ENCODE measurements at places on chromosomes 6 and 20.

- no peak for DNase-seq
Observed at GRCh38 chr20:38892091-38892981, 33.9 kb upstream of the FAM83D start.

GRCh38 chr6:64539917-64540316, 904.3 kb downstream of the PHF3 start:
- no peak for DNase-seq

DNA sequence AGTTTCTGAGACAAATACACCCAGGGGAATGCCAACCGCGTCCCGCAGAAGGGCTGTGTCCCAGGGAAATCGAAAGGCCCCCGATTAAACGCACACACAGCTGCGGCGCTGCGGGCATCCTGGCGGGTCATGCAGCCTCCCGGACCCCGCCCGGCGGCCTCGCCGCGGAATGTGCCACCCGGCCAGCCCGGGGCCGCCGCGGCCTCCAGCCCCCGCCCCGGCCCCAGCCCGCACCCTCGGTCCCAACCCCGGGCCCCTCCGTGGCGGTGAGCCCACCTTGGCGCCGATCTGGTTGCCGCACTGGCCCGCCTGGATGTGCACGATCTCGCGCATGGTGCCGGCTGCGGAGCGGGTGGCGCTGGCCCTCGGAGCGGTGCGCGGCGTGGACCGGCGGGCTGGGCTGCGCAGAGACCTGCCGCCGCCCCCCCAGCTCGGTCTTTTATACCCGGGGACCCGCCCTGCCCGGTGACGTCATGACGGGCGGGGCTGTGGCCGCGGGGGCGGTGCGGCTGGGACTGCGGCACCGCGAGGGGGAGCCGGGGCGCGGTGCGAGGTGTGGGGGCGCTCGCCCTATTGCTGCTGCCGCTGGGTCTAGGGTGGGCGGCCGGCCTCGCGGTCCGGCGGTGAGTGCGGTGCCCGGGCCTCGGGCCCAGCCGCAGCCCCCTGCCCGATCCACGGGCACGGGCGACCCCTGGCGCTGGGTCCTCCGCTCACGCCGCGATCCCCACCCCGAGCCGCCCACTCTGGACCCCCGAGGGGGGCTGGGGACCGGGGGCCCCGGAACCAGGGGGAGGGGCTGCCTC, at the start of gene TUBB2A:
Gene TUBB2A (minus strand): TSS at position 414 of the 803 bp plus-strand sequence. CDS start 81 bp downstream, at position 333.
- peak; percentile 40 for DNase-seq

DNA sequence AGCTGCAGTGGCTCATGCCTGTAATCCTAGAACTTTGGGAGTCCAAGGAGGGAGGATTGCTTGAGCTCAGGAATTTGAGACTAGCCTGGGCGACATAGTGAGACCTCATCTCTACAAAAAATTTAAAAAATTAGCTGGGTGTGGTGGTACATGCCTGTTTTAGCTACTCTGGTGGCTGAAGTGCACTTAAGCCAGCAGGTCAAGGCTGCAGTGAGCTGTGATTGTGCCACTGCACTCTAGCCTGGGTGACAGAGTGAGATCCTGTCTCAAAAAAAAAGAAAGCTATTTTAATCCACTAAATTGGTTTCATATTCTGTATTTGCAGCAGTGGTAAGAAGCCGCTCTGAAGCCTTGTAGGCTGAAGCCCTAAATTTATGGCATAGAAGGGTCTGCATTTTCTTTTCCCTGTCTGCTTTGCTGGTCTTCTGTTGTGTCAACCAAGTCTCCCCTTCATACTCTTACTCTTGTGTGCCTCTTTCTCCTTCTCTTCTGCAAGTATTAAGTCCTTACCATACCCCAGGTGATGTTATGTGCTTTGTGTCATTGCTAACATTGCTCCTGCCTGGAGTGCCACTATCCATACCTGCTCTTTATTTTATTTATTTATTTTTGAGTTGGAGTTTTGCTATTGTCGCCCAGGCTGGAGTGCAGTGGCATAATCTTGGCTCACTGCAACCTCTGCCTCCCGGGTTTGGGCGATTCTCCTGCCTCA, 70.9 kb downstream of the MYO6 start:
- DNase-seq = no peak

DNA sequence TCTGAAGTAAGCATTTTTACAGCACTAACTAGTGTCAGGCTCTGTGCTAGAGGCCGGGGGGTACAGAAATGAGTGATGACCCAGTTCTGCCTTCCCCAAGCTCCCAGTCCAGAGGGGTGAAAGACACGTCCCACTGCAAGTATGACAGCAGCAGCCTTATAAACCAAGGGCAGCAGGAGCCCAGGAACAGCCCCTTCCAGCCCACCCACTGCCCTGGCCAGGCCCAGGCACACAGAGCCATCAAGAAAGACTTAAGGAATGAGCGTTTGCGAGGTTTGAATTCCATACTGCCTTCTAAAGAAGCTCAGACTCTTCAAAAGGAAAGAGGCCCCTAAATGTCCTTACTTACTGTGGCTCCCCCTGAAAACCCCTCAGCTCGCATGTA, 10.0 kb downstream of the TRERF1 start:
- peak; percentile 63 for DNase-seq

- no peak for DNase-seq
Observed at GRCh38 chr6:140181876-140182275, 807.4 kb upstream of the CITED2 start.

DNA sequence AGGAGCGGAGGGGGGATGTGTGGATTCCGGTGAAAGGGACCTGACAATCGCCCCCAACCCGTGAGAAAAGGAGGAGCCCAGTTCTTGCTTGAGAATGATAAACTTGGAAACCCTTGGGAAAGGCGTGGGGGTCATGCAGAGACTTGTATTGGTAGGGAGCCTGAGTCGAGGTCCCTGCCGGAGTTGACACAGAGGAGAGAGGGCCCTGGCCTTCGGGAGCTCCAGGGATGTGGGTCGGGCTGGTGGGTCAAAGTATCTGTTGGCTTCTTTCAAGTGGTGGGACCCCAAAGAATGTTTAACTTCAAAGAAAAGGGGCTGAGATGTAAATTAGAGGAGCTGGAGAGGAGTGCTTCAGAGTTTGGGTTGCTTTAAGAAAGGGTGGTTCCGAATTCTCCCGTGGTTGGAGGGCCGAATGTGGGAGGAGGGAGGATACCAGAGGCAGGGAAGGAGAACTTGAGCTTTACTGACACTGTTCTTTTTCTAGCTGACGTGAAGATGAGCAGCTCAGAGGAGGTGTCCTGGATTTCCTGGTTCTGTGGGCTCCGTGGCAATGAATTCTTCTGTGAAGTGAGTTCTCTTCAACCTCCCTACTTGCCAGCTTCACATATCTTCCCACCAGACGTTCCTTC, 571 bp downstream of the CSNK2B start:
- DNase-seq = no peak

GRCh38 chr6:166903027-166903426, 53.3 kb downstream of the RNASET2 start:
- DNase-seq = no peak

DNA sequence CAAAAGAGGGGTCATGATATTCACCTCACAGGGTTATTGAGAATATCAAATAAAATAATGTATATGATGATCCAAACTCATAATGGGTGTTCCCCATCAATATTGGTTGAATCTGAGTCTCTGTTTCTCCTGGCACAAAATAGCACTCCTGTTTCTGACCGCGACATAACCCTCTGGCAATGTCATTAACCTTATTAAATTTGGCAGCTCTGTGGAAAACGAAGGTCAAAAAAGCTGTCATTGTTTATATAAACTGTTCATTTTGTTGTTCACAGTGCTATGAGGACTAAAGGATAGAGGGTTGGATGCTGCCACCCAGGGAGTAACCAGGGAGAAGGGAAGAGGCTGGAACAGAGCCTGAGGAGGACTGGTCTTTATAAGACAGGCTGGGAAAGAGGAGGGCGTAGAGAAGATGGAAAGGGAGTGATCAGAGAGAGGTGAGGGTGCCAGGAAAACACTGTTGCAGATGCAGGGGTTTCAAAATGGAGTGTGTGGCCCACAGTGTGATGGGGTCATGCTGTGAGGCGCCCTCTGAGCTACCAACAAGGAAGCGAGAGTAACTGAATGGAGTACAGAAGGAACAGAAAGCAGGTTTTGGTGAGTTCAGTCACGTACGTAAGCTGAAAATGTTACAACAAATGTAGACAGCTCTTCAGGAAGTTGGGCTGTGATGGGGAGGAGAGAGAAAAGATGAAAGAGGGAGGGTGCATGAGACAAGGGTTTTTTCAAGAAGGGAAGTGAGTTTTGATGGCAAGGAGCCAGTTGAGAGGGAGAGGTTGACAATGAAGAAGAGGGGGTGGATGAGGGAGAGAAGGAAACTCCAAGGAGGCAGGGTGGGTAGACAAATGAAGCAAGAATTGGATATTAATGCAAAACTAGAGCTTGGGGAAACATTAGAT, 251.6 kb upstream of the TAB2 start:
- DNase-seq = no peak

GRCh38 chr20:47586649-47587294, 85.1 kb downstream of the NCOA3 start:
- DNase-seq = no peak

DNA sequence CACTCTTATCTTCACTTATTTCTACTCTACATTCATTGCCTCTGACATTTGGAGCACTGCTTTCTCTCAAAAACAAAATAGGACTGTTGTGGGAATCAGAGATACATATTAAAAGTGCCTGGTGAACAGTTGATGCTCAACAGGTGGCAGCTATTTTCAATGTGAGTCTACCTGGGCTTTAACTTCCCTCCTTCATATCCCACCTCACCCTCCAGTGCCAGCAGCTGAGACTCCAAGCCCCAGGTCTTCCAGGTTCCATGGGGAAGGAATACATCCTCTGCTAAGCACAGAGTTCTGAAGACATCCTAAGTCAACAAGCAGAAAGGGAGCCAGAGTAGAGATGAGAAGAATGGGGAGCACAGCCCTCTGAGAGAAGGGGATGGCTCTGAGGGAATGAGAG, 7.0 kb upstream of the FOXP4 start:
- no peak for DNase-seq

DNA sequence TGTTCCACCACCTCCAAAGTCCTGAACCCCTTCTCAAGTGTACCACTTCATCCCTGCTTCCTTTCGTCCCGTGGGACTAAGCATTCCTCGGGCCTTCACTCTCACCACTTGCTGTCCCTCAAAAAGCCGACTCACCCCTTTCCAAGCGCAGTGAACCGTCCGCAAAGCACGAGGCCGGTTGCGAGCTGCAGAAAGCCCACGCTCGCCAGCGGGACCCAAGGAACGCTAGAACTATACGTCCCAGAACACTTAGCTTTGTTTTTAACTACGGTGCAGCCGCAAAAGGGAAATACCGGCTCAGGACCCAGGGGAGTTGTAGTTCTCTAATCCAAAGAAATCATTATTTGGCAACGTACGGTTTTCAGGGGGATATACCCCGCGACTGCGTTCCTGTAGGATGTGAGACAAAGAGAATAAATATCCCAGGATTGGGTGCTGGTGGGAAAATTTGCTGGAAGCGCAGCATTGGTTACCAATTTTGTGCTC, 416 bp upstream of the POLR1H start:
- no peak for DNase-seq

- no peak for DNase-seq
Observed at GRCh38 chr6:147999001-147999540, 343.6 kb upstream of the SASH1 start.

GRCh38 chr20:47795214-47795907, 10.1 kb upstream of the SULF2 start:
- DNase-seq = no peak

DNA sequence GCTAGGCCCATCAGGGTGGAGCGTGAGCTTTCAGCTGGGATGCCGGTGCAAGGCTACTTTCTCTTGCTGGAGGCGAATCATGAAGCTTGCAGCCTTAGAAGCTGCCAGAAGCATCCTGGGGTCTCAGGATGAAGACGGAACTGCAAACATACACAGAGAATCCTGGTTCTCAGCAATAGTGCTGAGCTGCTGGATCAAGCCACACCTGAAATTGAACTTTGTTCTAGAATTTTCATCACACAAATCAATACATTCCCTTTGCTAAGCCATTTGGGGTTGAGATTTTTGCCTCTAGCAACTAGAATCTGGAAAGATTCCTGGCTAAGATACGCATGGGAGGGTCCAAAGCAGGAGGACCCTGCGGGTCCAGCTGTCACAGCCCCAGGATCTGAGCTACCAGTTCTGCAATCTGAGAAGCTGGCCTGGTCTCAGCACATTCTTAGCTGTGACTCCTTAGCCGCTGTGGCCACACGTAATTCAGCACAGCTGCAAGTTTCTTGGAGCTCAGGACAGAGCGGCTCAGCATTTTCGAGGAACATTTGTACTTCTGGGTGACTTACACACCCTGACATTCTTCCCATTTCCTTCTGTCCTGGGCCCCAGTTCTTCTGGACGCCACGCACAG, 6.6 kb upstream of the ARFGAP1 start:
- no peak for DNase-seq

DNA sequence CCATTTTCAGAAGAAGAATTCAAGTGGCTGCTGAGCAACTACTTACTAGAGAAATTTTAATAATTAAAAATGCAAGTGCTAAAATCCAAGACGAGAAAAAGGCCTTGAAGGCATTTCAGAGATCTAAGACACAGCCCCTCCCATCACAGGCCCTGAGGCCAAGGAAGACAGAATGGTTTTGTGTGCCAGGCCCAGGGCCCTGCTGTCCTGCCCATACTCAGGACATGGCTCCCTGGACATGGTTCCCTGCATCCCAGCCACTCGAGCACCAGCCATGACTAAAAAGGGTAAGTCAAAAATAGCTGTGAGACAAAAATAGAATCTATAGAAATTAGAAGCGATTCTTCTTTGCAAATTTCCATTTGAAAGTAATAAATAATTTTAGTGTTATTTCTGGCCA, 364.9 kb downstream of the COL12A1 start:
- DNase-seq = no peak

DNA sequence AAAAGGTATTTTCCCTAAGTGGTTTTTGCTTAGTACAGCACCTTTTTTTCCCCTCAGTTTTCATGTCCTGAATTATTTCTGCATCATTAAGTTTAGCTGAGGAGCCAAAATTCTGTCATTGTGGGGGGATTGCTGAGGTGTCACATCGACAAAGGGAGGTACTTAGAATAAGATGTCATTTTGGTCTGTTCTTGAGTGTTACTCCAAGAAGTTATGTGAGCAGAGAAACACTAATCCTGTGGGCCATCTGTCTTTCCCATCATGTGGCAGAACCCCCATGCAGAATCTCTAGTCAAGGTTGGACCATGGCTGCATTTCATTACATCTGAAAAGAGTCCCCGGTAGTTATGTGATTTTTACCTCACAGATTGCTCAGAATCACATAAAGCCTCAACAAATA, 167.8 kb upstream of the CENPW start:
- no peak for DNase-seq

GRCh38 chr20:52139986-52140385, 51.6 kb downstream of the ZFP64 start:
- no peak for DNase-seq

Data from NT2/D1 (cell line).